T-helper 1 cell (primary cell): ENCODE measurements at places on chromosomes 5 and 9.

- DNase-seq = no peak
Observed at GRCh38 chr5:67305401-67305800, 108.8 kb upstream of the CD180 start.

- DNase-seq = no peak
Observed at GRCh38 chr9:82606492-82607382, 456.2 kb downstream of the RASEF start.

DNA sequence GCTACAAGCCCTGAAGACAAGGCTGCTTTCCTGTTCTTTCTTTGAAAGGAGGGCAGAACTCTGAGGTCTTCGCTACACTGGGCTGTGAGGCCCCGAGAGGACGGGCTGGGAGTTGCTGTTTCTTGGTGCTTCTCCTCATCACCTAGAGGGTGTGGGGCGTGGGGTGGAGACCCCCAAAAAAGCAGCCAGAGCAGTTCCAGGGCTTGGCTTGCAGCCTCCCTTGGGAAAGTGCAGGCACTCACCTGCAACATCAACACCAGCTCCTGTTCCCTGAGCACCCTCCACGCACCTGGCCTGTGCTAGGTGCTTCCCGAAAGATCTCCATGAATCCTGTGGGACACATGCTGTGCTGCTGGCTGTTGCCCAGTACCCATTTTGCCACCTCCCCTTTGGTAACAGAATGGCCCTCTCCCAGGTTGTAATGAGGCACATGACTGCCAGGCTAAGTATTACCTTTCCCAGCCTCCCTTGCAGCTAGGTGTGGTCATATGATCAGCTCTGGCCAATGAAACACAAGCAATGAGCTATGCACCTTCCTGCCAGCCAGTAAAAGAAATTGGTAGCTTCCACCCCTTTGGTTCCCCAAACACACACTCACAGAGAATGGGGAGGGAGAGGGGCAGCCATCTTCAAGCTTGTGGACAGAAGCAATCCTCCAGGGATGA, 146.0 kb downstream of the C9orf50 start:
- no peak for DNase-seq

DNA sequence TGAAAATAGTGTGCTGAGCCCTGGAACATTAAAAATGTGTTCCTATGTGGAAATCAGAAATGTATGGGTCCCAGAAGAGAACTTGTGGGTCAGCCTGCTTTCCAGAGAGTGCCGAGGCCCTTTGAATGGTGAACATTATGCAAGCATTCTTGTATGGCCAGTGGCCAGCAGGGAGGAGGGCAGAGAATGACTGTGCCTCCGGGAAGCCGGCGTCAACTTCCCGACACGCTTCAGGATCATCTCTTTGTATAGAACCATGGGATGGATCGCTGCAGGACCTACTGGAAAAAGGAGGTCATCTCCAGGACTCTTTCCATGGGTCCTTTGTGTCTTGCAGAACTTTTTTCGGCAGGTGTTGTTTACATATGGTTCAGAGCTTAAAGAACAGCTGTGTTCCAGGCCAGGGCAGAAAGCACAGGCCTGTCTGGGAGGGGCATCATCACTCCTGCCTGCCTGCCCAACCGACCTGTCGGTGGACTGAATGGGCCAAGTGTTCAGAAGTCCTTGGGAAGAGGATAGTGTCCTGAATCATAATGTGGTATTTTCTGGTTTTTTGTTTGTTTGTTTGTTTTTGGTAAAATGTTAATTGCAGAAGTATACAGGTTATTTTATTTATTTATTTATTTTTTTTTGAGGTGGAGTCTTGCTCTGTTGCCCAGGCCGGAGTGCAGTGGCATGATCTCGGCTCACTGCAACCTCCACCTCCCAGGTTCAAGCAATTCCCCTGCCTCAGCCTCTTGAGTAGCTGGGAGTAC, 9.0 kb downstream of the PRRC2B start:
- DNase-seq = no peak

DNA sequence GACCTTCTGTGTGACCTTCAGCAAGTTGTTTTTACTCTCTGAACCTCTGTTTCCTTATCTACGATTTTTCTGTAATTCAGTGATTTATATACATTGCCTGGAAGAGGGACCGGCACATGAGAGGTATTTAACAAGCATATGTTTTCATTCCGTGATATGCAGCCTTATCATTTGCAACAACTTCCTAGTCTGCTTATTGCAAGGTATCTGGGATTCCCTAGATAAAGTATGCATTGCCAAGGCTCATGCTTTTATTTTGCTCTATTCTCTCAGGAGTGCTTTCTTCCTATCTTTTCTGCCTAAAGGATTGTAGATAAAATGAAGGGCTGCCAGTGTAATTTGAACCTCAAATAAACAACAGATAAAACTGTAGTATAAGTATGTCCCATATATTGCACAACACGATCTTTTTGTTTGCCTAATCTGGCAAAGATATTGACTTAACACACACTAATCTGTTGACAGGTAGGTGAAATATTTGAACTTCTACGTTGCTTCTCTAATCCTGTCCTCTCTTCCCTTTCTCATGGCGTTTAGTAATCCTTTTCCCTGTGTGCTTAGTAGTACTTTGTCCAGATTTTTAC, 377.2 kb upstream of the TNC start:
- no peak for DNase-seq

DNA sequence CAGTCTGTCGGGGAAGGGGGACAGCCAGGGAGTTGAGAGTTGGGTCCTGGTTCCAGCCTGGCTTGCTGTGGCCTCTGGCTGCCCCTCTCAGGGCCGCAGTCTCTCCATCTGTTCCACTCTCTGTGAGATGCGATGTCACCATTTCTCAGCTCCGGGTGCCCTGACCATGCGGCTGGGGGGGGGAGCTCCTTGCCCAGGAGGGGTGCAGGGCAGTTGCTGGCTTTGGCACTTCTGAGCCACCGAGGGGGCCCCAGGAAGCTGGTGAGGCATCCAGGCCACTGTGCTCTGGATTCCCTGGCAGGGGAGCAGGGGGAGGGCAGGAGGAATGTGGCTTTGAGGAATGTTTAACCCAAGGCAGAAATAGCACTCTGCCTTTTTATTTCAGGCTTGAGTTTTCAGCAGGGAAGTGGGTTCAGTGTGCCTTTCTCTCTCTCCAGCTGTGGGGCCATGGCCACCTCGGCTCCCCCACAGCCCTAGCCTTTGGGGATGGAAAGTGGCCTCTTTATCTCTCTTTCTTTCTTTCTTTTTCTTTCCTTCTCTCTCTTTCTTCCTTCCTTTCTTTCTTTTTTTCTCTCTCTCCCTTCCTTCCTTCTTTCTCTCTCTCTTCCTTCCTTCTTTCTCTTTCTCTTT, 11.0 kb downstream of the NCS1 start:
- no peak for DNase-seq

GRCh38 chr5:13993926-13994325, 49.4 kb upstream of the DNAH5 start:
- DNase-seq = no peak

DNA sequence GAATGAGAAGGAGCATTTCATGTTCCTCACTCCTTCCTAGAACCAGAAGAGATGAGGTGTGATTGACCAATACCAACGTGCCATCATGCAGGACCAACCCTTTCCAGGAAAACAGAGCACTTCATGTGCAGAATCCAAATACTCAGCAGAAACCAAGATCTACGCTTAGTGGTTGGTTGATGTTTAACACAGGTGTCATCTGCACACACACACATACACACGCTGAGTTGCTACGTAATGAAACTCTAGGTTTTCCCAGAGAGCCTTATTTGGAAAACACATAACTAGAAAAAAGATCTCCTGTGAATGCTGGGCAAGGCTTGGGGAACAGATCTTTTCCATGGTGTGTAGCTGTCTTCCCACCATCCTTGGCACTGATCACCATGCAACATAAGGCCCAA, 21.1 kb upstream of the ZNF622 start:
- DNase-seq = no peak

GRCh38 chr9:122091682-122092592, 1.2 kb downstream of the TTLL11 start:
- DNase-seq = no peak

- DNase-seq = no peak
Observed at GRCh38 chr9:97740848-97741821, 44.0 kb upstream of the XPA start.

- no peak for DNase-seq
Observed at GRCh38 chr5:4137781-4138180, 542.1 kb downstream of the IRX1 start.

- no peak for DNase-seq
Observed at GRCh38 chr5:93336330-93337110, 244.5 kb downstream of the NR2F1-AS1 start.

- DNase-seq = no peak
Observed at GRCh38 chr9:105678163-105678562, 15.9 kb downstream of the TAL2 start.

GRCh38 chr5:33526755-33527154, 86.0 kb downstream of the TARS1 start:
- no peak for DNase-seq

- DNase-seq = no peak
Observed at GRCh38 chr9:135080286-135081263, 6.9 kb upstream of the OLFM1 start.

- no peak for DNase-seq
Observed at GRCh38 chr5:4627131-4627530, 513.0 kb upstream of the ADAMTS16 start.

DNA sequence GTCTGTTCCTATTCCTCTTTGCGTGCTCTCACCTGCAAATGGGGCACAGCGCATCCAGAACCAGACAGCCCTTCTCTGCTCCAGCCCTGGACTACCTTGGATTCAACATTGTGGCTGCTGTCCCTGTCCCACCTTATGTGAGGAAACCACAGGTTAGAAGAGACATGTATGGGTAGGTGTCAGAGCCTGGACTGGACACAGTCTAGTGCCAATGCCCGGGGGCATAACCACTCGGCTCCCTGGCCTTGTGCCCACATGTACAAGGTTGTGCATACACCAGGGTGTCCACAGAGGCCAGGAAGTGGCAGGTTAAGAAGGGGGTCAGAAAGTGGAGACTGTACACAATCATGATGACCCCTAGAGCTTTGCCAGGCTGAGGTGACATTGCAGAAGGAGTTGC, 22.1 kb upstream of the BRD3 start:
- no peak for DNase-seq

DNA sequence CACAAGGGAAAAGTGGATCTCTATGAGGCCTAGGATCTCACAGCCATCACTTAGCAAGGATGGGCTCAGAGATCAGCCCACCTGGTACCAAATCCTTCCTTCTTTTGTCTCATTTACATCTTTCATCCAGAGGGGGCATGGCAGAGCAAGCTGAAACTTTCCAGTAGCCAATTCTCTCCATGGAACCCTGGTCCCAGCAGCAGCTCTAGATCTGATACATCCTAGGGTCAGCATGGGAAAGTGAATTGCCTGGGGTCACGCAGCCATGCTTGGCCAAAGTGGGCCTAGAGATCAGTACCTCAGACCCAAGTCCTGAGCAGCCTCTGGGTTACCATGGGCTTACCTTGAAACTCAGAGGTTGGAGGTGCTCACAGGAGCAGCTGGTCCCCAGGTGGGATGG, 170.5 kb downstream of the GABBR2 start:
- DNase-seq = no peak

GRCh38 chr5:171580502-171581265, 161.2 kb downstream of the FGF18 start:
- no peak for DNase-seq

GRCh38 chr5:140973550-140973949, 7.3 kb downstream of the PCDHAC2 start:
- no peak for DNase-seq

DNA sequence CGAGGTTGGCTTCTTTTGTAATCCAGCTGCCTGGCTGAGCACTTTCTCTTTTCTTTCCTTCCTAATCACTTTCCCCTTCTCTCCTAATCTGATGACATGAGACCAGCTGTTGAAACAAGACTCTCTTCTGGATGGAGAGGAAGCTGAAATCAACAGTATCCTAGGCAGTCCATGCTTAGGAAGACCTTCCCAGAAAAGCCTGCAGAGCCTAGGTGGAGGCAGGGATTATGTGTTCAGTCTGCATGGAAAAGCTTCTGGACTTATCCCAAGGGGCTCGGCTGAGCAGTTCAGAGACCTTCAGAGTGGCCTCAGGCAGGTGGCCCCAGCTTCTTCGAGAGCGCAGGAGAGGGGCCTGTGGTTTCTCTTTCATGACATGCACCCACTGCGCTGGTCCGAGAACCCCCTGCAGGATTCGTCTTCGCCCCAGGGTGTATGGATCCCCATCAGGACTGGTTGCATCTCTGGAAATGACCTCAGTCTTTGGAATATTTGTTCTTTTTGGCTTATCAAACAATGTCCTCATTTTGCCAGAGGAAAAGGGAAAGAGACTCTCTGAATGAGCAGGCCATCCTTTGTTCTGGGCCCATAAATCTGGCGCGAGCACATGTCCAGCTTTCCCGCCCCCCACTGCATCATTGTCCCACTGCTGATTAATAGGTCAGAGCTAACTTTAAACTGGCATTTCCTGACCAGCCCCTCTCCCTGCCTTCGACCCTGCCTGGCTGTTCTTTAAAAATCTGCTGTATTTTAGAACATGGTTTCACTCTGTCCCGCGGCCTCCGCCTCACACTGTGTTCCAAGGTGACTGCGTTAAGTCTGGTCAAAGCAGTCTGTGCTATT, 177.9 kb upstream of the KLF4 start:
- no peak for DNase-seq

DNA sequence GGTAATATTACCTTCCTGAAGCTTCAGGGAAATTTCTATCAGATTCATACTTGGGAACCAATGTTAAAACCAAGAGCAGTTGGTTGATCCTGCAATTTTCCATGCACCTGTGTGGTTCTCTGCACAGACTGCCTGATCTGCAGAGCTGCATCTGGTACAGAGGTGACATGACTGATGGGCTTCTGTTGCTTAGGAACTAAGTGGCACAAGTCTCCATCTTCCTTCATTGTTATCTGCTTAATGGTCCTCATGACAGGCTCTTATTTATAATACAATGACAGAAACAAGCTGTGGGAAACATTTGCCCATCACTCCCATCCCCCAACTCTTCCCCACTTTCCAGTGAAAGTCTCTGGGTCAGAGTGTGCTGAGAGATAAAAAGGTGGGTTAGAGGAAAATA, 799.1 kb downstream of the TAF11L14 start:
- no peak for DNase-seq

DNA sequence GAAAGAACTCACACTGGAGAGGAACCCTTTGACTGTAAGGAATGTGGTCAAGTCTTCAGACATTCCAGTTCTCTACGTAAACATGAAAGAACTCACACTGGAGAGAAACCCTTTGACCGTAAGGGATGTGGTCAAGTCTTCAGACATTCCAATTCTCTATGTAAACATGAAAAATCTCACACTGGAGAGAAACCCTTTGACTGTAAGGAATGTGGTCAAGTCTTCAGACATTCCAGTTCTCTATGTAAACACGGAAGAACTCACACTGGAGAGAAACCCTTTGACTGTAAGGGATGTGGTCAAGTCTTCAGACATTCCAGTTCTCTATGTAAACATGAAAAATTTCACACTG, 32.6 kb downstream of the MAPK9 start:
- no peak for DNase-seq

- DNase-seq = no peak
Observed at GRCh38 chr5:146947181-146947941, 68.8 kb upstream of the PPP2R2B start.

GRCh38 chr5:10365782-10366181, 12.3 kb downstream of the MARCHF6 start:
- DNase-seq = no peak
